Central memory CD4-positive, alpha-beta T cell (primary cell): ENCODE measurements at places on chromosomes 4 and X.

GRCh38 chr4:83639849-83640493 lies 104.1 kb downstream of the GPAT3 start:
- DNase-seq, result peak; percentile 56

DNA sequence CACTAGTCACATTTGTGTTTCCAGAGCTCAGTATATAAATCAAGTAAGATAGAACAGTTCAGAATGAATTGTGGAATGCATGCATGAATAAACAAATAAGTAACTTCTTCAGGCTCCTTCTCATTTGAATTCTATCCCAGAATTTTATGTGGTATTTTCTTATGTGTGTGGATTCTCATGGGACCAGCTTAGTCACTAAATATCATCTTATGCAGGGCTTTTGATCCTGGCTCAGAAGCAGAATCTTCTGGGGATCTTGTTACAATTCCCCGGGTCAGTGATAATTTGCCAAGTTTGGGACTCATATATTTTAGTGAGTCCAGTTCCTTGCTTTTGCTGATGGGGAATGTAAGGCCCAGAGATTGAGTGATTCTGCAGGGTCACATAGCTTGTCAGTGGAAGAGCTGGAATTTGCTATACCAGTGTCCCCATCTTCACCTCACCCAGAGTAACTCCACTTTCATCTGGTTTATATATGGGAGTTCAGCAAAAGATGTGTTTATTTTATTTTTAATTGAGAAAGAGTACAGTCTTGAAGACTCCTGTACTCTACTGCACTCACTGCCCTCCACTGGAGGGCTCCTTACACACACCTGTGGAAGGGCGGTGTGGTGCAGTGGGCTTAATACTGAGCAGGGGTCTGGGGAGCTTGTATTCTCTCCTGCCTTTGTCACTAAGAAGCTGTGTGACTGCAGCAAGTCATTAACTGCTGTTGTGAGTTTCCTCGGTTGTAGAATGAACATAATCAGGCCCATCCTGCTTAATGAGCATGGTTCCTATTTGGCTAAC lies 198.2 kb upstream of the CXorf66 start:
- no peak for DNase-seq

DNA sequence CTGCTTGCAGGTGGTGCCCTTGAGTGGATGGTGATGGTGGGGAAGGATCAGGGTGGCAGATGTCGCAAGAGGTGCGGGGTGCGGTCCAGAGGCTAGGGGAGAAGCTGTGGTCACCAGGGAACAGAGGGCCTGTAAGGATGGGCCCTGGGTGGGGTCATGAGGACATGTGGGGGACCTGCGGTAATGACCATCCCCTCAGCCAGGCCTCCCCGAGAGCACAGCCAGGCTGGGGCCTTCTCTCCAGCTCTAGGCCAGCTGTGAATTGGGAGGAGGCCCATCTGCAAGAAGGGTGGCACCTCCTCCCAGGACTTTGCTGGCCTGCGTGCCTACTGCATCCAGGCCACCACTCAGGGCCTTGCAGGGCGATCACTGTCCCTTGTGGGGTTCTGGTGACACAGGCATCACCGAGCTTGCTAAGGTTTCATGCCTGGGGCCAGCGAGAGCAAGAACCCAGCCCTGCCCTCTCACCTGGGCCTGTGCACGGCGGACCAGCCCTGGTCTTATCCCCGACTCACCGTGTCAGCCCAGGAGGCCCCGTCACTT lies 34.1 kb upstream of the MXD4 start:
- no peak for DNase-seq

DNA sequence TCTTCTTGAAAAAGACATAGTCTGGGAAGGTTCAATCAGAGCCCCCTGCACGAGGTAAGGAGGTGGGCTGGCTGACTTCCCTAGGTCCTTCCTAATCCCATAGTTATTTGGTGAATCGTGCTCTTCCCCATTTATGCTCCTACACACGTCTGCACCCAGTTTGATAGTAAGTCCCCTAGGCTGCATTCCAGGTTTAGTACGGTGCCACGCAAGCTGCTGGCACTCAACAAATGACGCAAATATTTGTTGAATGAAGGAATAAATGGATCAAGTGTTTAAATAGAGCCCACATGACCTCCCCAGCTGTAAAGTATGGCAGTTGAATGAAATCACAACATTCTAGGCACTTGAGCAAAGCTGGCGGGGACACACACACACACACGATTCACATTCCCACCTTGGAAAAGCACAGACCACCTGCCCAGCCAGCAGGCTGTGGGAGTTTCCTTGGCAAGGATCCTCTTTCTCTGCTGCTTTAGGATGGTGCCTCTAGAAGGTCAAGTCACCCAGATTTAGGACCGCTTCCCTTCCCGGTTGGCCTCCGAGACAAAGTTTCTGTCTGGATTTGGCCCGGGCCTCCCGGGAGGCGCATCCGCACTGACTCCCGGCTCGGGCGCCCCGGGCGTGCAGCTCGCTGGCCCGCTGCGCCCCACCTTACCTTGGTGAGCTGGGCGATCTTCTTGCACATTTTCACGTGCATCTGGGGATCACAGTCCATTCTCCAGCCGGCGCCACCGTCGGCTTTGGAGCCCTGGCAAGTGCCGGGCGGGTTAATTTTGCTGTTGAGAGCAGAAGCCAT lies 721 bp downstream of the FAM184B start:
- DNase-seq, result no peak

DNA sequence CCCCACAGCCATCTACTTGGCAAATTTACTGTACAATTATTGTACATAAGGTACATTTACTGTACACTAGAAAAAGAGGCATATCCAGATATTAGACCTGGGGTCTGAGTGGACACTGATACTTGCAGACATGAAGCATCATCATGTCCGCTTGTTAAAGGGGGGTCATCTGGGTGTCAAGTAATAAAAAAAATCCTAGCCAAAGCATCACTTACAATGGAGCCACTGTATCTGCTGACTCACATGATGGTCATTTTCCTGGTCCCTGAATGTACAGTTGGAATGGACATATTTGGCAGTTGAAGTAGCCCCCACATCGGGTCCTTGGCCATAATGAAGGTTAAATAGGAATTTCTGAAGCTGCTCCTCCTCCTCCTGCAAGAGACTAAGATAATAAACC lies 228.8 kb downstream of the THOC2 start:
- DNase-seq, result no peak

DNA sequence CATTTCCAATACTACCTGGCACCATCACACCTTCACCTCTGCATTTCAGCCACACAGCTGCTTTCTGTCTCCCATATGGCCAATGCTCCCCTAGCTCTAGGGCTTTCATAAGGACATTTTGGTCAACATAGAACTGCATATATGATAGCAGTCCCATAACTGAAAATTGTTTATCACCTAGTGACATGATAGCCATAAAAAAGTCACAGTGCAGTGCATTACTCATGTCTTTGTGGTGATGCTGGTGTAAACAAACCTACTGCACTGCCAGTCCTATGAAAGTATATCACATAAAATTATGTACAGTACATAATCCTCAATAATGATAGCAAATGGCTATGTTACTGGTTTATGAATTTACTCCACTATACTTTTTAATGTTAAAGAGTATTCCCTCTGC lies 221.0 kb downstream of the NAF1 start:
- DNase-seq, result no peak

GRCh38 chr4:67743194-67743593 lies 11.0 kb downstream of the GNRHR start:
- no peak for DNase-seq

GRCh38 chr4:142663828-142664227 lies 182.3 kb downstream of the INPP4B start:
- DNase-seq, result no peak

DNA sequence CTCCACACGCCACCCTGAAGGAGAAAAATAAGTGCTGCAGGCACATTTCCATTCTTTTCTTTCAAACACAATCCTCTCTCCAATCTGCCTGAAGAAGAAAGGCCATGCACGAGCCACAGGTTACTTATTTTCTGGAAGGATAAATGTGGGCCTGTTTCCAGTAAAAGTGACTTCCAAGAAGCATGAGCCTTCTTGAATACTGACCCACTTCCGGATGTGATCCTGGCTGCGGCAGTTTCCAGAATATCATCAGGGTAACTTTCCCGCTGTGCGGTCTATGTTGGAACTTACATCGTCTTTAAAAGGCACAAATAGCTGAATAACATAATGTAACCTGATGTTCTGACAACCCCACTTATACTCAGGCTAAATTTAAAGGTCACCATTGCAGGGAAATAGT lies 66.3 kb upstream of the TAPT1 start:
- DNase-seq, result no peak

DNA sequence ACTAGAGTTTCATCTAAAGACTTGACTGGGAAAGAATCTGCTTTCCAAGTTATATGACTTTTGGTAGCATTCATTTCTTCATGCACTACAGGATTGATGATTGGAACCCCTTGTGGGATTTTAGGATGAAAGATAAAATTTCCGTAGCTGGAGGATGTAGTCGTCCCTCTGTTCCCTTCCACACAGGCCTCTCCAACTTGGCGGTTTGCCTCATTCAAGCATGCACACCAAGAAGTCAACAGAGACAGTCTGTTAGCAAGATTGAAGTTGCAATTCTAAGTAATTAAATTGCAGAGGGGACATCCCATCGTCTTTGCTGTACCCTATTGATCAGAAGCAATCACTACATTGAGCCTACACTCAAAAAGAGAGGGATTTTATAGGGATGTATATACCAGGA lies 777.4 kb upstream of the HS3ST1 start:
- DNase-seq, result no peak

GRCh38 chrX:19709812-19710518 lies 177.4 kb downstream of the SH3KBP1 start:
- no peak for DNase-seq
